ENCODE measurements at places on chromosomes 2 and 18. TPM values are rescaled to one million over a fixed set of nuclear protein-coding genes. Genes with fewer than 3 reads are reported as not detected.

Gene TUBA3D
- not detected for total RNA-seq

Gene EDAR
- not detected for total RNA-seq

Gene RPRM
- not detected for total RNA-seq

Gene SLC9A4
- 0.07 TPM for total RNA-seq

Gene ATP6V1C2
- total RNA-seq = not detected

Gene HADHB
- 85.6 TPM for total RNA-seq

Gene ZC3H15
- total RNA-seq = 65.1 TPM

DNA sequence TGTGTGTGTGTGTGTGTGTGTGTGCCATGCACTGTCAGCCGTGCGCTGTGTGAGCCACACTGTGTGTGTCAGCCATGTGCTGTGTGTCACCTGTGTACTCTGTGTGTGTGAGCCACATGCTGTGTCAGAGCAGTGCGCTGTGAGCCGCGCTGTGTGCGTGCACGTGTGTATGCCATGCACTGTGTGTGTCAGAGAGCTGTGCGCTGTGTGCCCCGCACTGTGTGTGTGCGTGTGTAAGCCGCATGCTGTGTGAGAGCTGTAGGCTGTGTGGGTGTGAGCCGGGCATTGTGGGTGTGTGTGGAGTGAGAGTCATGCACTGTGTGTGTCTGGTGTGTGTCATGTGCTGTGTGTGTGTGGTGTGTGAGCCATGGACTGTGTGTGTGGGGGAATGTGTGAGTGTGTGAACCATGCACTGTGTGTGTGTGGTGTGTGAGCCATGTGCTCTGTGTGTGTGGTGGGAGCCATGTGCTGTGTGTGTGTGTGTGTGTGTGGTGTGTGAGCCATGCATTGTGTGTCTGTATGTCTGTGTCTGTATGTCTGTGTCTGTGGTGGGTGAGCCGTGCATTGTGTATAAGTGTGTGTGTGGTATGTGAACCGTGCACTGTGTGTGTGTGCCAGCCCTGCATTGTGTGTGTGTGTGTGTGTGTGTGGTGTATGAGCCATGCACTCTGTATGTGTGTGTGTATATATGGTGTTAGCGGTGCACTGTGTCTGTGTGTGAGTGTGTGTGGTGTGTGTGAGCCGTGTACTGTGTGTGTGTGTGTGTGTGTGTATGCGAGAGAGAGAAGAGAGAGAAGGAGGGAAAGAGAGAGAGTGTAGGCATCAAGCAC, 106.4 kb upstream of the TPO start:
- no peak for DNase-seq

- no peak for DNase-seq
Measured at GRCh38 chr2:19861813-19862212, 40.0 kb downstream of the TTC32 start.

DNA sequence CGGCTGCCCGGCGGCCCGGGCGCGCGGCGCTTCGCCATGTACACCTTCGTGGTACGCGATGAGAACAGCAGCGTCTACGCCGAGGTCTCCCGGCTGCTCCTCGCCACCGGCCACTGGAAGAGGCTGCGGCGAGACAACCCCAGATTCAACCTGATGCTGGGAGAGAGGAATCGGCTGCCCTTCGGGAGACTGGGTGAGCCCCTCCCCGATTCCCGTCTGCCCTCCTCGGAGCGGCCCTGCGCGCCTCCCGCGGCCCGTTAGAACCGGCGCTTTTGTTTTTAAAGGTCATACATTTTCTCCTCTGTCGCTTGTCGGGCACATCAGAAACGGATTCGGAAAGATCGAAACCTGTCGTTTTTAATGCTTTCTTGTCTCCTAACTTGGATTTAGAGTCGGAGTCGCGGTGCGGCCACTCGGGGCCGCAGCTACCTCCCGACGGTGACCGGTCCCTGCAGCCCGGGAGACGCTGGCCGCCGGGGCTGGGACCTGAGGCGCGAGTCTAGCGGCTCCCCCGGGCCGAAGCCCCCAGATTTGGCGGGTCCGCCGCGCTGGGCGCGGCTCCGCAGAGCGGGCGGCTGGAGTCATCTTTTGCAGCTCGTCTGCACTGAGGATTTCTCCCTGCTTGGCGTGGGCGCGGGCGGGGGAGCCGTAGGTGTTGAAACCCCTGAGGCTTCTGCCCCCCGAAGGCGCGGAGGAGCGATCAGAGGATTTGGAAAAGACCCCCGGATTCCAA, 519 bp downstream of the TTL start:
- DNase-seq = peak; percentile 49

GRCh38 chr18:5024741-5025140, 172.3 kb downstream of the AKAIN1 start:
- no peak for DNase-seq

- DNase-seq = no peak
Measured at GRCh38 chr2:215933151-215933550, 80.2 kb downstream of the MREG start.

DNA sequence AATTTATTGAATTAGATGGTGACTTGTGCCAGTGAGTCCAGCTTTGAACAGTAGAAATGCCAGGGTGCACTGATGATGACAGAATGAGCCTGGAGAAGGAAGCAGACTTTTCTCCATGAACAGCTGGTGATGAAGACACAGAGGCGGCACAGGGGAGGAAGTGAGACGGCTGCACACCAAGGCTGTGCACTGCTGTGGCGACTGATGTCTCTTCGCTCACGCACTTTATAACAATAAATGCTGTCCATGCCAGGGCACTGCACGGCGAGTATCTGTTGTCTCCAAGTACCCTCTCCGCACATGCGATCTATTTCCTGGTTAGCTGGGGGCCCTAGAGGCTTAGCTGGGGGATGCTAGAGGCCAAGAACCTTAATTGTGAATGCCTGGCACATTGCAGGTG, 175.2 kb downstream of the TMEM200C start:
- no peak for DNase-seq

DNA sequence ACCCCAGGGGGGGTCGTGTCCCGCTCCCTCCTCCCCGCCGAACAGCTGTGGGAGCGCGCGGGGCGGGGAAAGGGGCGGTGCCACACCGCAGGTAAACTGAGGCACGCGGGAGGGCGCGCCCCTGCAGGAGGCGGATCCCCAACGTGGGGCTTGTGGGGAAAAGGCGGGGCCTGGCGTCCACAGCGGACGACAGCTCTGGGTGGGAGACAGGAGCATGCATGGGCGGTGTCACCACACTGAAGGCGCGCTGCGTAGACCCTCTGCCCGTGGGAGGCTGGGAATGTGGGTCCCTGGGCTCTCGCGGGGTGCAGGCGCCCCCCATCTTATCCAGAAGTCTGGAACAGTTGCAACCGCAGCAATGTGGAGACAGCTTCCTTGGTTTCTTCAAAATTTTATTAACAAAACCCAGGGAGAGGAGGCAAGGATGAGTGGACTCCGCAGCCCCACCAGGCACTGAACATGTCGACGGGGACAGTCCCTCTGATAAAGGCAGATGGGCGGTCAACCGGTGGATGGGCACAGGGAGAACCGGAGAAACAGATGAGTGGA, 723 bp upstream of the MBD1 start:
- no peak for DNase-seq

- DNase-seq = no peak
Measured at GRCh38 chr2:28642796-28643195, 108.8 kb upstream of the PPP1CB start.

DNA sequence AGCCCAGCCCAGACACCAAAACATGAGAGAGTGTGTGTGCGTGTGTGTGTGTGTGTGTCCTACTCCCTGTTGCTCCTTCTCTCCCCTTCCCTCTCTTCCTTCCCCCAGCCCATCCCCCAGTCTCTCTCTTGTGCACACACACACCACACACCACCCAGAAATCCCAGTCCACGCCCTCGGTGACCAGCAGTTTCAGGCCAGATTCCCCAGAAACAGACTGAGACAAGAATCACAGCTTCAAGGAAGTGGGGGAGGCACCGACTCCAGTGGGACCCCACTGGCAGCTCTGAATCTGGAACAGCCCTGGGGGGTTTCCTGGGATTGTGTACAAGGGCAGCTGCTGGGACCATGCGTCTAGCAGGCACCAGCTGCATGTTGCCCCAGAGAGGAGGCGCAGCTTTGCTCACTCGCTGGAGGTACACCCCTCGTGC, 113.5 kb downstream of the NDUFA10 start:
- no peak for DNase-seq

GRCh38 chr2:61017003-61017555, 441 bp upstream of the PEX13 start:
- no peak for DNase-seq

Data from endothelial cell of umbilical vein (primary cell).